ENCODE measurements at places on chromosomes 7 and 10.

DNA sequence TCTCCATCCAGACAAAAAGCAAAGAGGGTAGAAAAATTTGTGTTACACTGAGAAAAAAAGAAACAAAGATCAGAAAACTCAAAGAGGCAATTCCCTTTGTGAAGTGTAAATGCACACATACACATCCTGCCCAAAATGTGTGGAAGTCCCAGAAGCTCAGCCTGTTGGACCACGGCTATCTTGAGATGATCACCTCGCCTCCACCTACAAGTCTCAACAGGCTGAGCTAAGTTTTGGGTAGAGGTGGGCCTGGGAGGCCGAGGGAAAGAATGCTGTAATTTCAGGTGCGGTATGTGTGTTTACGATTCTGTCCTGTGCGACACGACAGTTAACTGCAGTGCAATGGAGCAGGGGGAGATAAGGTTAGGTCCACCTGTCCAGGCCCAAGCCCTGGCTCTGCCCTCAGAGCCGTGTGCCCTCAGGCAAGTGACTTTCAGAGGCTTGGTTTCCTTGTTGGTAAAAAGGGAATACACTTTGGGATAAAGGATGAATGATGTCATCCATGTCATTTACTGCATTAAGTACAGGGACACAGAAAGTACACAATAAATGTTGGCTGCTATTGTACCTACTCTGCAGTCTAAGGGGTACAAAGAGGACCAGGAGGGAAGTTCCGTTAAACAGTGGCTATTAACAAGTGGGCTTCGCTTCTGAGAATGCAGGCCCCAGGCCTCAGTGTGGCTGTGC is 67.3 kb downstream of the AFAP1L2 start:
- DNase-seq: no peak

DNA sequence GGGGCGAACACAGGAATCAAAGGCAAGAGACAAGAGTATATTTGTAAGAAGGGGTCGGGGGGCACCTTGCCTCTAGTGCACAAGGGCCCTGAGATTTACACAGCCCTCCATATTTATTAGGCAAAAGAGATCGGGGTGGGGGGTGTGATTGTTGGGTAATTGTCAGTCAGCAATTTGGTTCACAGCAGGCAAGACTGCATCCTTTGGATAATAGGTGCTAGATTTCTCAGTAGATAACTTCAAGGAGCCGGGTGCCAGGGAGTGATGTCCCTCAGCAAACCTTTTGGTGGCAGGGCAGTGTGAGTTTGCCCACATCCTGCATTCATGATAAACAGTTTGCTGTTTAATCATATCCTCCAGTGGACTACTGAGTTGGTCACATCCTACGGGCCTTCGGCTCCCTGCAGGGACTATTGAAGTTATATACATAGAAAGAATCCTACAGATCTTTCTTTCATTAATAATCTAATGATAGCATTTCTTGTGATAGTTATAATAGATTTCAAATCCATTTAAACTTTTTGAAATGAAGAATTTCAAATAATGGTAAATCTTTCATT is 178.5 kb downstream of the GNAI1 start:
- DNase-seq: no peak

DNA sequence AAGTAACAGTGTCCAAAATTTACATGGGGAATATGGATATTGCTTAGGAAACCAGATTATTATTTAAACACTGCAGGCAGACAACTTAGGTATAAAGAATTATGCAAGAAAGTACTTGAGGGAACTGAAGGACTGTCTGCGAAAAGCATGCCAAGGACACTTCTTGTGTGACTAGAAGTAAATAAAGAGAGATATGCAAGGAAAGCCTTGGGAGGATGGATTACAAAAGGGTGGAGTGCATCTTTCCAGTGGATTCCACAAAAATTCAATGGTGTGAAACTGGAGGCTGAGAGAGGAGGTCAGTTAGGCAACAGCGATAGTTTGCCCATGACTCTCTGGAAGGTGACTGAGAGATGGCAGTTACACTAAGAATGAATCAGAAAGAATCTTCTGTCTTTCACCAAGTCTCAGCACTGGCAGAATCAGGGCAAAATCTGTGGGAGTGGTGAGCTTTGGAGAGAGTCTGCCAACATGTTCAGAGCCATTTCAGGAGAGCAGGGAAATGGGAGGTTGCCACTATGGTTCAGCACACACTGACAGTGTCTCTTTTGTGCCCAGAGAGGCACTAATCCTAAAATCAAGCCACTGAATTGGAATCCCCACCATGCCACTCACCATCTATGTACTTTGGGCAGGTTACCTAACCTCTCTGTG is 331.6 kb downstream of the BMPER start:
- DNase-seq: no peak

DNA sequence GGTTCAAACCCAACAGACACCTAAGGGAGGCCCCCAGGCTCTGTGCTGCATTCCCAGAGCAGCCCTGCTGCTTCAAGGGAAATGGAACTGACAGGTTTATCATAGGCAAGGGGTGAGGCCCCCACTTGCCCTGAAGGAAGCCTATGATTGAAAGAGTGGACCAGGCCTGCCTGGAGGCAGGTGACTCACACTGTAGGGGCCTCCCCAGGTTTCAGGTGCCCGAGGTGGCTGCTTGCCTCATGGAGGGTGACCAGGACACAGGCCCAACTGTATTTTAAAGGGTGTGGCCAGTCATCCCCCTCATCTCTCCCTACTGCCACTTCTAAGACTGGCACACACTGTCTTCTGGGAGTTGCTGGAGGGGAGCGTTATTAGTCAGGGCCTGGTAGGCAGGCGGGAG is 85.4 kb downstream of the ATXN7L1 start:
- DNase-seq: no peak

GRCh38 chr7:151727579-151728285 is 149.2 kb downstream of the PRKAG2 start:
- DNase-seq: no peak

DNA sequence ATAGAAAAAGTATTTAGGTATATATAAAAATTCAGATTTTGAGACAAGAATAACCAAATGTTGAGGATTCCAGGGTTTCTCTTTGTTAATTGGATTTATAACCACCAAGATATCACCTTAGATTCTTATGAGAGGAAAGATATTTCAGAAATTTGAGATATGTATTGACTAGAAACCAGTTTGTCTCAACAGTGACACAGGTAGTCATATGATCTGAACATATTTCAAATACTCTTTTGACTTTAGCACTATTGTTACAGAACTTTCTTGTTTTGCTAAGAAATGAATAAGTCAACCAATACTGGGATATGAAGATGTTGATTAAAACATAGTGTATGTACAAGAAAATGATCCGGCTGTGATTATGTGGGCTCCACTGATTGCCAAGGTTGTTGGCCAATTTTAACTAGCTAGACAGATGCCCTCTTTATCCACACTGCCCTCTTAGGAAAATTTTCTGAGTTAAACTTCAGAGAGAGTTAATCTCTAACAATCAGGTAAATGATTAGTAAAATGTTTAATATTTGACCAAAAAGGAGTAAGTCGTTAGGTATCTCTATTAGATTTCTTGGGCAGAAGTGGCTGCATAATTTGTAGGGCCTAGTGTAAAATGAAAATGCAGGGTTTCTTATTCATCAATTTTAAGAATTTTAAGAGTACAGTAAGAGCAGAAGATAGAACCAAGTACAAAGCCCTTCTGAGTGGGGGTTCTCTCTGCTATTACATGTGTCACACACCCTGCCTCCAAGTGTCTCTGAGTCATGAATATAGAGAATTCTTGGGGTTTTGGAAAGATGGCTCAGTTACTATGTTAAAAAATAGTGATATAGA is 376.0 kb downstream of the TFEC start:
- DNase-seq: no peak

DNA sequence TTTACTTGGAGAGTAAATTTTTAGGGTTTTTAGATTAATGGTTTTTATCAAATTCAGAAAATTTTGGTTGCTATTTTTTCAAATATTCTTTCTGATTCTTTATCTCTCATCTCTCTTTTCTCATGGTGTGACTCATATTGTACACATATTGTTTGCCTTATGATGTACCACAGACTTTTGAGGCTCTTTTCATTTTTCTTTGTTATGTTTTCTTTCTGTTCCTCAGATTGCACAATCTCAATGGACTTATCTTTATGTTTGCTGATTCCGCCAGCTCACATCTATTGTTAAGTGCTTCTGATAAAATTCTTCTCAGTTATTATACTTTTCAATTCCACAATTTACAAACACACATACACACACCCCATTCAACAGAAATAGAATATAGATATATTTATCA is 168.2 kb upstream of the IGFBP3 start:
- no peak for DNase-seq

DNA sequence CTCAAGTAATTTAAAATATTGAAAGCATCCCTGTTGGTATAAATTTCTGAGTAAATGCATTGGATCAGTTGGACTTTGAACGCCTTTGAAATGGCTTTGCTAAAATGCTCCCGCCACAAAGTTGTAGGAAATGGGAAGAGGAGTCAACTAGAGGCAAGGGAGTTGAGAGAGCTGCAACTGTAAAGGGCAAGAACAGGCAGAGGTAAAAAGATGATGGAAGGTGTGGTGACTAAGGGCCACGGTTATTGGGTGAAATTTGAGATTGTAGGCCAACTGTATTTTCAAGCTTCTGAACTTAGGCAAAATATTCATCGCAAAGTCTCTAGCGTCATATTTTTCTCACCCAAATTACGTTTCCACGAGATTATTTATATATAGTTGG is 595 bp upstream of the SUMF2 start:
- DNase-seq: peak; percentile 61

GRCh38 chr10:50992356-50992901 is 81.9 kb upstream of the PRKG1 start:
- peak; percentile 49 for DNase-seq

- DNase-seq: no peak
Measured at GRCh38 chr7:12351843-12352242, 51.8 kb downstream of the VWDE start.
